ENCODE measurements at places on chromosomes 1 and 21. TPM values are rescaled to one million over a fixed set of nuclear protein-coding genes. Genes with fewer than 3 reads are reported as not detected.

DNA sequence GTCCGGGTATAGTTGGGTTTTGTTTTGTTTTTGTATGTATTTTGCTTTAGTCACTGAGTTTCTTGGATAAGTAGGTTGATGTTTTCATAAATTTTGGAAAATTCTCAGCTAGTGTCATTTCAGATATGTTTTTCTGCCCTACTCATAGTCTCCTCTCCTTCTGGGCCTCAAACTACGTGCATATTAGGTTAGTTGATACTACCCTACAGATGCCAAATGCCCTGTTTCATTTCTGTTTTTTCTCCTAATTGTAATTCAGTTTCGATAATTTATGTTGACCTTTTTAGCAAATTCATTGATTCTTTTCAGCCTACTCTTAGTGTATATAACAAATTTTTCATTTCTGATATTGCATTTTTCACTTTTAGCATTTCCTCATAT is 268.6 kb upstream of the RGS18 start:
- no peaks in the 10 kb centered on the region for H3K36me3 ChIP-seq
- no peak overlapping the region for H3K4me3 ChIP-seq
- H3K27ac ChIP-seq = no peak overlapping the region
- H3K4me1 ChIP-seq = no peaks in the 10 kb centered on the region
- DNase-seq = no peak

GRCh38 chr21:41068496-41068895 is 99.5 kb upstream of the BACE2 start:
- H3K36me3 ChIP-seq = no peaks in the 10 kb centered on the region
- peak overlapping the region; percentile 86 for H3K4me3 ChIP-seq
- no peak overlapping the region for H3K27ac ChIP-seq
- peaks cover 11% of the 10 kb centered on the region for H3K27me3 ChIP-seq
- no peak for DNase-seq
- peaks cover 12% of the 10 kb centered on the region for H3K4me1 ChIP-seq

GRCh38 chr1:202811296-202812175 is 782 bp downstream of the PCAT6 start:
- peak; percentile 22 for DNase-seq
- peak overlapping the region; percentile 78 for H3K27ac ChIP-seq
- H3K36me3 ChIP-seq = peaks cover 14% of the 10 kb centered on the region
- peaks cover 30% of the 10 kb centered on the region for H3K27me3 ChIP-seq

- H3K27ac ChIP-seq = no peak overlapping the region
- DNase-seq = no peak
- H3K4me1 ChIP-seq = peaks cover 13% of the 10 kb centered on the region
- H3K36me3 ChIP-seq = no peaks in the 10 kb centered on the region
Measured at GRCh38 chr1:84693005-84693404, 2.7 kb upstream of the SSX2IP start.

The SFN gene
- 0.54 TPM for total RNA-seq
